Uterus (tissue), 4 donors: ENCODE measurements at places on chromosomes 6 and 20. TPM values are rescaled to one million over a fixed set of nuclear protein-coding genes. Genes with fewer than 3 reads are reported as not detected.

NFATC2 gene
- 5.7 TPM for total RNA-seq

TMEM200A gene
- 21.2 TPM for total RNA-seq

PACRG gene
- total RNA-seq = 8.8 TPM

SIM1 gene
- not detected for total RNA-seq

SPATA2 gene
- total RNA-seq = 9.2 TPM

ISM1 gene
- 0.49 TPM for total RNA-seq

OR2J3 gene
- not detected for total RNA-seq

CRYBG1 gene
- total RNA-seq = 65.3 TPM

ABHD16B gene
- total RNA-seq = not detected

RSPH4A gene
- total RNA-seq = 0.51 TPM

C6orf141 gene
- 2.8 TPM for total RNA-seq

RAB32 gene
- total RNA-seq = 53.8 TPM

KIAA1755 gene
- 5.3 TPM for total RNA-seq

CST2 gene
- total RNA-seq = not detected

ZNF391 gene
- total RNA-seq = 4.6 TPM

SLCO4A1 gene
- total RNA-seq = 51.2 TPM

SMIM13 gene
- 9.8 TPM for total RNA-seq

CYP21A2 gene
- not detected for total RNA-seq

PGC gene
- total RNA-seq = not detected

WFDC12 gene
- total RNA-seq = not detected

SLC17A3 gene
- total RNA-seq = not detected

TMEM217 gene
- total RNA-seq = 1.6 TPM

SLC17A2 gene
- total RNA-seq = not detected
